ENCODE measurements at places on chromosomes 2 and 18. TPM values are rescaled to one million over a fixed set of nuclear protein-coding genes. Genes with fewer than 3 reads are reported as not detected.

DNA sequence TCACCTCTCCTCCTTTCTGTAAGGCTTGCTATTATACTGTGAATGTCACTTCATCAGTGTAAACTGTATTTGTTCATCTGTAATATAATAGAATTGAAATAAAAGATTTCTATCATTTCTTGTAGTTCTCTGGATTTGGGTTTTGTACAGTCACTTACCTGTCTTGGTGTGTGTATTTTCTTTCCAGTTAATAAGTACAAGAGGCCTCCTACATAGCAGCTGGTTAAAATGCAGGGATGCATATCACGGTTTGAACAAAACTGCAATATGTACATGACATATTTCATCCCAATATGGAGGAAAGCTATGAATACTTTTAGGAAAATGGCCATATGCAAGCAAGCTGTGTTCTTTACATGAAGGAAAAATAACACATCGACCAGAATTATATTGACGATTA is 5.4 kb upstream of the STAT1 start:
- DNase-seq: no peak

- no peak for DNase-seq
Observed at GRCh38 chr2:37852585-37853014, 72.5 kb upstream of the RMDN2 start.

- no peak for DNase-seq
Observed at GRCh38 chr2:109148117-109148746, 19.2 kb downstream of the SH3RF3 start.

DNA sequence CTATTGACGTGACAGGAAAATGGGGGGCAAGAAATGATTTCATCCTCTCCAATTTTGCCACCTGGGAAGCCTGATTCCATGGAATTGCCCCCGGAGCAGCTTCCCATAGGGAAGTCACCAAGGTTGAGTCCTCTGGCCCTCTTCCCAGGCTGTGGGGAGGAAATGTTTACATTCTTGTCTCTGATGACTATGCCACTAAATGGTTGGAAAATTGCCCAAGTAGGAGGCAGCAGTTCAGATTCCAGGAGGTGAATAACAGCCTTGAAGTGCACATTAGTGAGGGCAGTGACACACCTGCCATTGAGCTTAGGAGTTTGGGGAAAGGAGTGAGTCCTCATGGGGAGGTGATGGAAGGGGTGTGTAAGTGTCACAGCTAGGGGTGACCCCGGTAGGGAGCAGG is 449.2 kb upstream of the DCC start:
- DNase-seq: no peak

DNA sequence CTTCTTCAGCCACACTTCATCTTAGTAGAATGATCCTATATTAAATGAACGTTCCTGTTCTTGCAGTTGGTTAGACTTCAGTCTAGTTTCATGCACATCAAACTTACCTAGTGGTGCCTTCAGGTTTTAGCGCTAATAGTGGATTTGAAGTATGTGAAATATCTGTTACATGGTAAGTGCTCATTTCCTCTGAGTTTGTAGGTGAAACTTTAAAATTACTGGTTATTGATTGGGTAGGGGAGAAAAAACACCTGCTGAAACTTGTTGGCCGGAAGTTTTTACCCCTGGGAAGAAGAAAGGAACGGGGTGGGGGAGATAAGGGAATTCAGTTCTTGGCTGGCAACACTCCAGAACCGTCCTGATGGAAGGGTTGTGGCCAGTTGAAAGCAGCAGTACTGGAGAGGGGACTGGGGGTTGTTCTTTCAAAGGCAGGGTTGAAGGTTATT is 112.8 kb downstream of the SPTBN1 start:
- DNase-seq: peak; percentile 57

DNA sequence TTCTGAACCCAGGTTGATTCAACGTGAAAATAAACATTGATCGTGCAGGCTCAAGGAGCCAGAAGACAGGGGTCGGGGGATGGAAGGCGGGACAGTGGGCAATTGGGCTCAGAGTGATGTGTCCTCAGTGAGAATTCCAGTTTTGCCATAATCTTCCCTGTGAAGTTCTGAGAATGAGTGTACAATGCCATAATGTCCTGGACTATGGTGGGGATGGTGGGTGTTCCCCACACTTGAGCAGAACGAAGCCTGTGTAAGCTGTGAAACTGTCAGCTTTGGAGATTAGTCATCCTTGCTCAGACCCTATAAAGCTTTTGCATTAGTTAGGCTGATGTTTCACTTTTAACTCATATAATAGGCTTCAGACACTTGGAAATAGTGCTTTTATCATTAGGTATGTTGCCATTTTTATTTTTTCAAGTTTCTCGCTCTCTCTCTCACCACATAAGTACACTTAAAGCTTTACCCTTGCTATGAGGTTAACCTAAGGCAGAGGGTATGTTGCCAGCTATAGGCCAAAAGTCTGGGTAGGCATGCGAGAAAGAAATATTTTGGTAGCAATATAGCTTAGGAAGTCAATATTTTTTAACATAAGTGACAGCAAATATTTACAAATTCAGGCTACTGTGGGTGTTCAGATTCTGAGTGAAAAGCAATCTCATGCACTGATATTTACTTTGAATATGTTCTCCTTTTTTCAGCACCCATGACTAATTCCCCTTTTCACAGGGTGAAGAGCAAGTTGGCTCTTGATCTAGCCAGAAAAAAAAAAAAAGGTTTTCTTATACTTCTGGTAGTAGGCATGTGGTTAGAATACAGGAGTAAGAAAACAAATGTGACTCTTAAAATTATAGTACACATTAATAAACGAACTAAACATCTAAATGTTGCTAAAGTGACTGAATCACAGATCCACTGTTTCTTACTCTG is 47.2 kb downstream of the CDC42EP3 start:
- DNase-seq: no peak

DNA sequence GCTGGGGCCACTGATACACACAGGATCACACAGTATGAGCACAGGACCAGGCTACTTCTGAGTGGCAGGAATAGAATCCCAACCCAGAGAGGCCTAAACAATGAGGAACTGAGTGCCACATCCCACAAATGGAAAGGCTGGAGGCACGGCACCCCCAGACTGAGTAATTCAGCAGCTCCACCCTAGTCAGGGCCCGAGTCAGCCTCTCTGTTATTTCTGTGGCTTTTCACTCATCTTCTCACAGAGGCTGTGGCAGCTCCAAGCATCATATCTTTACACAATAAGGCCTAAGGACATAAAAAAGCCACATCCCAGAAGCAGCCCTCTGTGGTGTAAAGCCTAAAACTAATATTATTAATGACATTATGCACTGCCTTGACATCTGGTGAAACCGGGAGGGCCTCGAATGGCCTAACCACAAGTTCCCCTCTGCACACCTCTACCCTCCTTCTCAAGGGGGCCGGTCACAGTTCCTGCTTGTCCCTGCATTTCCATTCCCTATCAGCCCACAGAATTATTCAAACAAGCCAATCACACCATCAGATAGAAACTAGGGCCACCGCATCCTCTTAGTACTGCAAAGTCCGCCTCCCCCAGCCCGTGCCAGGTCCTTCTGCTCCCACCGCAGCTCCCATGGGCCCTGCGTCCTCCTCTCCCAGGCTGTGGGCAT is 12.5 kb upstream of the MAL start:
- no peak for DNase-seq

GRCh38 chr2:73780237-73780582 is 307 bp upstream of the DUSP11 start:
- DNase-seq: no peak

GRCh38 chr2:162333968-162334367 is 10.0 kb upstream of the GCA start:
- no peak for DNase-seq

DNA sequence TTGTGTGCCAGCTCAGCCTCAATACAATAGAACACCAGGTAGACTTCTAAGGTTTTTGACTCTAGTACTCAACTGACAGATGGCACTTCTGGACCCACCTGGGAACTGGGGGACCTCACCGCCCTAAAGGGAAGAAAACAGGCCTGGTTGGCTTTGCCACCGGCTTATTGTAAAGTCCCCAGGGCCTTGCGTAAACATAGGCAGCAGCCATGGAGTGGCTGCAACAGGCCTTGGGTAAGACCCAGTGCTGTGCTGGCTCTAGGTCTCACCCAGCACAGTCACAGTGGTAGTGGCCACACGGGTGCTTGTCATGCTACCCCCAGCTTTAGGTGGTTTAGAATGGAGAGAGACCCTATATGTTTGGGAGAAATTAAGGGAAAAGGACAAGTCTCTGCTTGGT is 230.7 kb upstream of the SESTD1 start:
- no peak for DNase-seq

- DNase-seq: no peak
Observed at GRCh38 chr2:175950512-175950911, 51.6 kb downstream of the LNPK start.

NT5C1B gene
- not detected for total RNA-seq

- no peak for DNase-seq
Observed at GRCh38 chr2:137435162-137435561, 529.1 kb upstream of the HNMT start.

SRD5A2 gene
- total RNA-seq: not detected

- no peak for DNase-seq
Observed at GRCh38 chr2:27281442-27281841, 787 bp upstream of the TRIM54 start.

TMEM163 gene
- 11.6 TPM for total RNA-seq

DNA sequence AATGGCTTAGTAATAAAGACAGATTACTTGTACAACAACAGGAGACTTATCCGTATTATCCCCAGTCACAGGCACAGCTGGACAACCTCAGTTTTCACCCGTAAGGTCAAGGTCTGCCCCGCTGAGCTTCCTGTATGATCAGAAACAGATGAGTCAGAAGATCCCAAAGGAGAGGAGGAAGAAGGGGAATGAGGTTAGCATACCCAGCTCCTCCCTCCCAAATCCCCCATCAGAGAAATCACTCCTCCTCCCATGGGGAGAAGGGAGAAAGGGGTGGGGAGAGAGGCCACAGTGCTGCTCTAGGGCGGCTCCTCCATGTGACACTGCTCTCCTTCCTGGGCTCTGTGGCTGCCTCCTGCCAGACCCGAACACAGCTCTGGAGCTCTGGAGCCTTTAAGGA is 53.8 kb upstream of the SPTBN1 start:
- no peak for DNase-seq

DSG4 gene
- not detected for total RNA-seq

DSG1 gene
- total RNA-seq: not detected

GRCh38 chr18:69982417-69982816 is 34.7 kb upstream of the CD226 start:
- no peak for DNase-seq

GRCh38 chr2:23077596-23077995 is 307.4 kb upstream of the KLHL29 start:
- DNase-seq: no peak

OST4 gene
- total RNA-seq: 192 TPM

- no peak for DNase-seq
Observed at GRCh38 chr2:172196768-172197431, 94.2 kb upstream of the DLX2 start.

- peak; percentile 79 for DNase-seq
Observed at GRCh38 chr18:35407871-35408481, 30.8 kb upstream of the ZNF396 start.

DNA sequence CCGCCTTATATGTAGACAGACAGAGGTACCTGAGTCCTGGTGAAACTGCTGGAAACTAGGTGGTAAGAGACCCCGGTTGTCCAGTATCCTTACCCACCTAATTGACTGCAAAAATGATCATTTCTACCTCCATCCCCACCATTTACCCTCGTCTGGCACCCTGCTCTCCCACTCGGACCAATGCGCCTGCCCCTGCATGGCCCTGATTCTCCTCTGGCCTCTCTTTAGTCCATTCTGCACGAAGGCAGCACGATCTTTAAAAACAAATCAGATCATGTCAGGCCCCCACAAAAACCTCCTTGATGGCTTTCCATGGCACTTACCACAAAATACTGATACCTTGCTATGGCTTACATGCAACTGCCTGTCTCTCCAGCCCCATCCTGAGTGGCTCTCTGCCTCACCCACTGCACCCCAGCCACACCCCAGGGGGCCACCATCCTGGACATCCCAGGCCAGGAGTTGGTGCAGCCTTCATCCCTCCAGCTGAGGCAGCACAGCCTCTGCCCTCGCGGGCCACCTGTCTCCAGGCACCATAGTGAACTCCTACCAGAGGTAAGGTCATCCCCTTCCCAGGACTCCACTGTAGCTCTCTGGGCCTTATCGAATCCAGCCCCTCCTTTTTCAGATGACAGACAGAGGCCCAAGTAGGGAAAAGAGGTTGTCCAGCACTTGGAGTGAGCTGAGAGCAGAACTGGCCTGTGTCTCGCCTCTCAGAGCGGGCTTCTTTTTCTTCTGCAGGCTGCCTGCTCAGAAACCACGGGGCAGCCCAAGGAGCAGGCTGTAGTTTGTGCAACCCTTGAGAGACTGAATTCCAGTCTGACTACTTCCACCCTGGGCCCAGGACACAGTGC is 12.3 kb upstream of the CIB4 start:
- DNase-seq: no peak

- no peak for DNase-seq
Observed at GRCh38 chr2:20381457-20381856, 30.8 kb upstream of the PUM2 start.

DNA sequence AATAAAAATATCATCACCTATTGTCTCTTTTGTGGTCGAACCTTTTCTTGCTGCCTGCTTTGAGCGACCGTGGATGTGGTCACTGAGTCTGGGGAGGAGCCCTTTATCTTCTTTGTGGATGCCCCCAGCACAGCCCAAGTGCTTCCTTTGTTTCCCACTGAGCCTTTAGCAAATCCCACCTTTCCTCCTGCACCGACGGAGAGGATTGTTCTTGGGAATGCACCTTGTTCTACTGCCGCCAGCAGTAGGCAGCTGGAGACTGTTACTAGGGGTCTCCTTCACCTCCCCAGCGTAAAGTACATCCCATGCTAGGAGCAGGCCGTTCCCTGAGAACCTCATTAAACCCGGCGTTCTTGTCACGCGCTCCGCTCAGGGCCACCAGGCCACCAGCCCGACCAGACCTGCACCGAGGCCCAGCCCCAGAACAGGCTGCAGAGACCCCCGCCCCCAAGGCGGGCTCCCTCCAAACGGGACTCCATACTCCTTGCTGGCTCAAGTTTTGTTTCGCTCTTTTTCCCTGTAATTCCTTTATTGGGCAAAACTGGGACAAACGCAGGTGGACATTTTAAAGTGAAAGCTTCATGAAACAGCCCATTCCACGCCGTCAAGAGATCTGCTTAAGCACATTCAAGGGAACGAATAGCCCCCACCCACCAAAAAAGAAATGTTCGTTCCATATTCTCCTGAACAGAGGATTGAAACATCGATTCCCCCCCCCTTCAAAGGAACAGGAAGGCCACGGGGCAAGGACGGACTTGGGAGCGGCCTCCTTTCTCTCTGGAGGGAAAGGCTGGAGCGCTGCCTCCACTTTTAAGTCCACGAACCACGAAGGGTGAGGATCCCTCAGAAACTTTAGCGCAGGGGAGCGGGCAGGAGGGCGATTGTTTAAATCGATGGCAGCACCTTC is 1.1 kb upstream of the MAT2A start:
- DNase-seq: peak; percentile 47

UGT1A7 gene
- not detected for total RNA-seq

GRCh38 chr2:42404676-42405075 is 43.7 kb upstream of the COX7A2L start:
- DNase-seq: no peak

MRO gene
- not detected for total RNA-seq

DNA sequence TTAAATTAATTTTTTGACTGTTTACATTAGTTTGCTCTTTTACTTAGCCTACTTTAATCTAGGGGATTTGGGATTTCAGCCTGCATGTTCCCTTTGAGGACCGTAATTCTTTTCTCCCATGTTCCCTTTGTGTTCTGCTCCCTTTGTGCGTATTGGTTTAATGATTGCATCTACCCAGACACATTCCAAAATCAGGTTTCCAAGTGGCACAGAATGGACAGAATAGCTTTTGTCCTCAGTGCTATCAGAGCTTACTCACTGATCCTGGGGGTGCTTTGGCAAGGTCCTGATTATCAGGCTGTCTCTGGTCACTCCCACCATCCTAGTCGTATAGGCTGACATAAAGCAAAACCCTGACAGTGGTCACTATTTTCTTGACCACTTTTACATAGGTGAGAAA is 867.5 kb downstream of the TSN start:
- DNase-seq: no peak
